NCI-H345 (cell line): ENCODE measurements at places on chromosomes 16 and 17.

DNA sequence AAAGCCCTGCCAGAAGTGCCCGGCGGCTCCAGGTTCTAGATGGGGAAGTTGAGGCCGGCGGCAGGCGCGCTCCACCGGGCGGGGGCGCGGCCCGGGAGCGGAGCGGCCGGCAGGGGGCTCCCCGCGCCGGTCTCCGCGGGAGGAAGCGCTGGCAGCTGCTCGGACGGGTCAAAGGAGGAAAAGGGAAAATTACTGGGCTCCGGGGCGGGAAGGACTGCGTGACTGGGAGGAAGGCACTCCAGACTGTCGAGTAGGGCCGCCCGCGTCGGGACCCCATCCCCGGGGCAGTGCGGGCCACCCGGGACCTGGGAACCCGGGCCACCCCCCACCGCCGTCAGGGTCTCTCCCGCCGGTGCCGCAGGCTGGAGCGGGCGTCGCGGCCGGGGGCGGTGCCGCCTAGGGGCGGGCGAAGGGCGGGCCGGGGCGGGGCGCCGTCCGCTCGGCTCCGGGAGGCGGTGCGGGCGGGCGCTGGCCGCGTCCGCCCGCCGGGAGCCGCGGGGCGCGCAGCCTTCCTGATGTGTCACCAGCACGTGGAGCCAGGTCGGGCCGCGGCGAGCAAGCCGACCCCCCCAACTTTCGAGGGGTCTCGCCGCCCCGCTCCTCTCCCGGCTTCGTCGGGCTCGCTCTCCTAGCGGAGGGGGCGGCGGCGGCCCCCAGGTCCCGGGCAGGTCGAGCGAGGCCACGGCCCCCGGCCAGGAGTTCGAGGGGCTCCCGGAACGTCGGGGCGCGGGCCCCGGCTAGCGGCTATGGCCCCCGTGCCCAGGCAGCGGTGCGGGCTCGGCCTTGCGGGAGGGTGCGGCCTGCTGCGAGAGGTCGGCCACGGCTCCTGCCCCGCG lies 167.5 kb downstream of the RAB11FIP4 start:
- DNase-seq = peak; percentile 74

DNA sequence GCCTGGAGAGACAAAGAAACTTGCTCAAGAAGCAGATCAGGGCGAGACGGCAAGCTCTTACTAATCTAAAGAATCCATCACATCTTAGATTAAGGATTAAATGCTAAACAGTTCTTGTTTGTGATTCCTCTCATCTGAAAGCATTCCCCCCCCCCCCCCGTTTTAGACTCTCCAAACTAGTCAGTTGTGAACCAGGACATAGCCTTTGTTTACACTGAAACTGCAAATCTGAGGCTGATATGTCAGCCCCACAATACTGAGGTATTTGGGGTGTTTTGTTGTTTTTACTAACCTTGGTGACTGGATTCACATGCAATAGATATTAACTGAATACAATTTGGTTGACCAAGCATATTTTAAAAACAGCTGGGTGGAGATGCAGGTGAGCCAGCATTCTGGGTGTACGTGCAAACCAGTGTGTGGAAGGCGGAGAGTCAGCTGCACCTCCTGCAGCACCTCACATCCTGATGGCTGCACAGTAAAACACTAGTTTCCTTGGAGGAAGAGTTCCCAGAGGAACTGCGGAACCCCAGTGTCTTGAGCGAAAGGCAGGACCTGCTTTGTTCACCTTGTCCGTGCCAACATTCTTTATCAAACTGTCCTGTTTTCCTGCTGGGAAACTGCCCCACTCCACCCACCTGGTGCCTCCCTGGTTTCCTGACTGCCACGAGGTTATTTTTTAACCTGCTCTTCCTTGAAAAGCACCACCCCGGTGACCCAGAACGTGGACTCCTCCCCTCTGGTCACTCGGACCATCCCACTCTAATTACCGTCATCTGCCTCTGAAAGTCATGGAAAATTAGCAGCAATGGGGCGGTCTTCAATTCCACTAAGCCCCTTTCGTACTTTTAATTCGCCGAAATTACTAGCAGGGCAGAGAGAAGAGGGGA lies 1.2 kb upstream of the YPEL2 start:
- DNase-seq = no peak

GRCh38 chr16:1920727-1921171 lies 2.5 kb upstream of the HS3ST6 start:
- DNase-seq = peak; percentile 39

DNA sequence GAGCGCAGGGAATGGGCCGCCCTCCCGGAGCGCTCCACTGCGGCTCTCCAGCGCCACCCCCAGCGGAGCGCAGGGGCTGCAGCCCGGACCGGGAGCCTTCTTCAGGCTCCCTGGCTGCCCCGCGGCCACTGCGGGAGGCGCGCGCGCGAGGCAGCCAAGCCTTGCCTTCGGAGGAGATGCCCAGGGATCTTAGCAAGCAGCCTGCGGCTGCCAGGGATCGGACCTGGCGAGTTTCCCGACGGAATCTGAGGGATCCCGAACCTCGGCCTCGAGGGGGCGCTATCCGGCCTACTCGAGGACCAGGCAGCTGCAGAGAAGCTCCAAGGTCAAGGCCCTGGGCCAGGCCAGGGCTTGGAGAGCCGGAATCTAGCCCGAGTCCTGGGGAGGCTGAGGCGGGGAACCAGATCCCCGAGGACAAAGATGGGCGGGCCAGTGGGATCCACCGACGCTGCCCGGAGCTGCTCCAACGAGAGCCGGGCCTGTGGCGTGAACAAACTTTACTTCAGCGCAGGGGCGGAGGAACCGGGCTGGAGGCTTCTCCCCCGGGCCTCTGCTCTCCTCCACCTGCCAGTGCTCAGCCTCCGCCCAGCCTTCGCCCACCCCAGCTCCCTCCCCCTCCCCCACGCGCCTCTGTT lies at the start of gene IRX6:
Gene IRX6 (plus strand): TSS at position 567 of the 635 bp plus-strand sequence. CDS start 889 bp downstream, outside the sequence.
- DNase-seq = no peak

DNA sequence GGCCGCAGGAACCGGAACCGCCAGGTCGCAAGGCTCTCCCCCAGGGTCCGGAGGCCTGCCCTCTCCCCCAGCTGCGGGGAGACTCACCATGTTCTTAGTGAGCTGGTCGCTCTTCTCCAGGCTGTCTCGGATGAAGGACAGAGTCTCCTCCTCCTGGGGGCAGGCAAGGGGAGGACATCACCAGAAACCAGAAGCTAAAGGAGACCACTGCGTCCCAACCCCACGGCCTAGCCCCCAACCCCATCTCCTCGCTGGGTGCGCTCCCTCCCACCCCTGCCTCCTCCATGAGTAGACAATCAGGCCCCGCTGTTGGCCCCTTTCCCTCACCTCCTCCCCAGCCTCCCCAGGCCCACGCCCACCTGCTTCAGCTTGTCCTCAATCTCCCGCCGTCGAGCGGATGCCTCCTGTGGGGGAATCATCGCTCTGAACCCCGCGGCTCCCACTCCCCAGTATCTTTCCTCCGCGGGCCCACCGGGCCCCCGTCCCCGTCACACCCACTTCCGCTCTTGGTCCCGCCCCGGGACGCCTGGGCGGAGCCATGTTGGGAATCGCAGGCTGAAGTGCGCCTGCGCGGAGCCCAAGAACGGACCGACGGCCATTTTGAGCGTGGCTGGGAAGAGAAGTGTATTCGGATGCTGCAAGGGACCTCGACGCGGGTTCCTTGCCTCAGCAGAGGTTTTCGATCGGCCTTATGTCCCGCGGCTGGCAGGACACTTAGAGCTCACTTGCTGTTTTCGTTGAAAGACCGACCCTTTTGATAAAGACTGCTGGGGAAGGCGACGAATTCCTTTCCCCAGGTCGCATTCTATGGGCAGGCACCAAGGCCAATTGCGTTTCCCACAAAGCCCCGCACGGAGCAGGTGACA lies at the start of gene EXOC7:
Gene EXOC7 (minus strand): TSS at position 514 of the 866 bp plus-strand sequence. CDS start 95 bp downstream, at position 419.
- DNase-seq = peak; percentile 96

DNA sequence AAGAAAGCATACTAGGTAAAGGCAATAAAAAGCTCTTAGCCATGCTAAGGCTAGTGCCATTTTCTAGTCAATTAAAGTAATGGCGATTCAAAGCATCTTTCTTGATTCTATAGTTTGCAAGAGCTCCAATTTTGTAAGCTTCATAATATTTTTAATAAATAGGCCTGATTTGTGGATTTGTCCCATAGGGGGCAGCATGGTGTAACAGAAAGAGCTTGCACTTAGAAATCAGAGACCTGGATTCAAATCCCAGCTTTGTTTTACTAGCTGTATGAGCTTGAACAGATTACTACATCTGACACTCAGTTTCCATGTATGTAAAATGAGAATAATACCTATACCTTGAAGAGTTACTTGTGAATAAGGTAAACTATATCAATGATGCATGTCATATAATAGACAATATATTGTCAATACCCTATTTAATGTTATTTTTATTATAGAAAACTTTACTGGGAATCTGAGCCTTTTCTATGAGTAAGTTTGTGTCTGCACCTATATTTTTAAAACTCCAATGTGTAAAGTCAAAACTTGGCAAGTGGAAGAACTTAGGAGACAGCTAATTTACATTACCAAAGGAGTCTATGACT lies 93.6 kb upstream of the NOG start:
- DNase-seq = no peak

- no peak for DNase-seq
Observed at GRCh38 chr17:77445760-77446532, 305.2 kb downstream of the SEC14L1 start.

- DNase-seq = no peak
Observed at GRCh38 chr16:75130150-75130771, 13.7 kb upstream of the LDHD start.

DNA sequence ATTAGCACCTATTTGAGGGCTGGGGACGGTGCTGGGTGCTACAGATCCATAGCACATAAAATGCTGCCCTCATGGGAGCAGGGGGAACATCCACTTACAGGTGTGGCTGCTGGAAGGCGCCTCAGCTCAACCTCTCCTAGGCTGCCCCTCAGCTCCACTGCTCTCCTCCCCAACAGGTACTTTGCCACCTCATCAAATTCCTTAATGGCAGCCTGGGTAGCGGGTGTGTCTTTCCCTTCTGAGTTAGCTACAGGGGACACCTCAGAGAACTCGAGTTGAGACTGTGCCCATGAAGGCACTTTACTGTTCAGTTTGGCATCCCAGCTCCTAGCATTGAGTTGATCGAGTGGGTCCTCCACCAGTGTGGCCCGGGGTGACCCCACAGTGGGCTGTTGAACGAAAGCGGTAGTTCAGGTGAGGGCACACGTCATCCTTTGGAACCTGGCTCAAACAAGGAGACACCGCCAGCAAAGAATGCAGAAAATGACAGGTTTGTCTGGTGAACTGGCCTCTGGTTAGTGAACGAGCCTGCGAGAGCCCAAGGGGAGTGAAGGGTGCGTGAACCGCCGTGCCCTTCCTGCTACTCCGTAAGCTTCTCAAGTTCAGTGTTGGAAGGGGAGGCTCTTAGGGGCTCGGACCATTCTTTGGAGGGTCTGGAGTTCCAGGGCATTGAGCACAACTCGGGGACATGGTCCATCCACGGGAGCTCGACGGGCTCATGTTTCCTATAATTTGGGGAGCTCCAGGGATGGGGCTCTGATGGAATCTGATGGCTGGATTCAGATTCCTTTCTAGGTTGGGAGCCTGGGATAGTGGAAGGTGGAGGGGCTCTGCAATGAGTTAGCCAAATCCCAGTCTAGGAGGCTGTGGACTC lies 3.5 kb upstream of the CMIP start:
- DNase-seq = no peak

DNA sequence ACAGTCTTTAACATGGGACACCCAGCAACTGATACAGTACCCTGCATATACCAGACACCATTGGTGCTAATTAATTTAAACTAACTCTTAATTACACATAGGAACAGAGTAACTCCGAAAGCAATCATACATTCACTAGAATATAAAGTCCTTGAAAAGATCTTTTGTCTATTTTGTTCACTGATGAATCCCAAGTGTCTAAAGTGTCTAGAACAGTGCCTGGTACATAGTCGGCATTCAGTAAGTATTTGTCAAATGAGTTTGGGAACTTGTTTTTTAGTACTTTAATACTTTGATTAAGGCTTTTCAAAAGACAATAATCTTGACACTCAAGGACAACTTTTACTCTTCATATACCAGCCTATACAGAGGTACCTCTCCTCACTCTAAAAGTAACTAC lies 13.8 kb downstream of the YWHAE start:
- DNase-seq = no peak

DNA sequence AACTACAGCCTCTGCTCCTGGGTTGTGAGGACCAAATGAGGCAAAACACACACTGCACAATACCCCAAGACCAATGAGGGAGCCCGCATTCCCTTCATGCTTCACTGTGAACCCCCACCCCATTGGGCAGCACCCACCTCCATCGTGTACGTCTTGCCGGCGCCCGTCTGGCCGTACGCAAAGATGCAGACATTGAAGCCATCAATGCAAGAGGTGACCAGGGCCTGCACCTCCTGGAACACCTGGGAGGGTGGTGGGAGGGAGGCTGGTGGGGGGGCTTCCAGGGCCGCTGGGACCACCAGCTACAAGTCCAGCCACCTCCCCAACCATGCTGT lies 28.4 kb downstream of the KATNB1 start:
- no peak for DNase-seq

- peak; percentile 77 for DNase-seq
Observed at GRCh38 chr17:64320613-64321553, 57.8 kb upstream of the TEX2 start.

GRCh38 chr17:74578979-74579378 lies 11.7 kb upstream of the CD300H start:
- DNase-seq = no peak

DNA sequence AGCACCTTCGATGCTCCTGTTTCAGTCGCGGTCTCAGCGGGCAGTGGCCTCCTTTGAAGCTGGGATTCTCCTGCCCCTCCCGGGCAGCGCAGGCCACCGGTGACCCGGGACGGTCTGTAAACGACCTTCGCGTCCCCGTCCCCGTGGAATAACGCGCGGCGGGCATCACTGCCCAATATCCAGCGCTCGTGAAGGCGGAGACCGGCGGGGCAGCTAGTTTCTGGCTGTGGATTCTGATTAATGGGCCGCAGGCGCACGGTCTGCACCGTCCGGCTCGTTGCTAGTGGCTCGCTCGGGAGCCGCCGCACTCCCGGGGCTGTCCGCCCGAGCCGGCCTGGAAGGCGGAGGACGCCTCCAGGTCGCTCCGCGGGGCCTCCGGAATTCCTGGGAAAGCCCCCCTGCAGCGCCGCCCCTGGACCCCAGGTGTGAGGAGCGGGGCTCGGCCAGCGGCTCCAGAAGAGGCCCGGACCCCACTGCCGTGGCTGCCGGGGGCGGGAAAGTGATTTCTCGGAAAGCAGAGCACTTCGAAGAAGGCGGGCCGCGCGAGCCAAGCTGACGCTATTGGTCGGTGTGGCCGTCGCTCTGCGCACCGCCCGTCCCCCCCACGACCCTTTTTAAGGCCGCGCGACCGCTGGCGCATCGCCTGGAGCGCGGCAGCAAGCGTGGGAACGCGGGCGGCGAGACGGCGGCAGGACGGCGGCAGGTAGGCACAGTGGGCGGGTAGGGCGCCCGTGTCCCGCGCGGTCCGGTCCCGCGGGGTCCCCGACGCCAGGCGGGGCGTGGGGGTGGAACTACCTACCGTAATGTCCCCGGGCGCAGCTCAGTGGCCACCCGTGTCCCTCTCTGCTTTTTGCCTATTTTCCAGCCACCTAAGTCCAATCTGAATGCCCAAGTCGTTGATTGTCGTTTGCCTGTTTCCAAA lies at the start of gene IRF8:
Gene IRF8 (plus strand): TSS at position 642 of the 922 bp plus-strand sequence. CDS start 3,854 bp downstream, outside the sequence.
- no peak for DNase-seq
